Sigmoid colon (tissue), 7 donors: ENCODE measurements at places on chromosomes 6 and 20.

DNA sequence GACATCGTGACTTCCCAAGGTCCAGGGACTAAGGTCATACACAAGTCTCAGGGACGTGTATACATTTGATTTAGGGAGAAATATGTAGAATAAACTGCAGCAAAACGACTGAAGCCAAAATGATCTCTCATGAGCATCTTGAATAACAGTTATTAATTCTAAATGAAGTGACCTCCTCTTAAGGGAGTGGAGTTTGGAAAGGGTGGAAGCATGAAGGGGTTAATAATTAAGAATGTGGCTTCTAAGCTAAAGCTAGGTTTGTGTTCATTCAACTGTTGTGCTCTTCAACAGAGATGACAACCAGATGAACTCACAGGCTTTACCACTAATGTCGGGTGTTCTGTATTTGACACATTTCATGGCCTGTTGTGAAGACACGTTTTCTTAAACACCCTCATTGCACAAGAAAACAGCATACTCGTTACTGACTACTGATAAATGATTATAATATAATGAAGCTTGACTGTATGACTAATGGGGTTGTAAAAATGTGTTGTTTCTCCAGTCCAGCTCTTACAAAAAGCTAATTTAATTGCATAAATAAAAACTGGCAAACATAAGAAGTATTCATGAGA, 1.5 kb downstream of the PPP1R14C start:
- DNase-seq, result no peak

DNA sequence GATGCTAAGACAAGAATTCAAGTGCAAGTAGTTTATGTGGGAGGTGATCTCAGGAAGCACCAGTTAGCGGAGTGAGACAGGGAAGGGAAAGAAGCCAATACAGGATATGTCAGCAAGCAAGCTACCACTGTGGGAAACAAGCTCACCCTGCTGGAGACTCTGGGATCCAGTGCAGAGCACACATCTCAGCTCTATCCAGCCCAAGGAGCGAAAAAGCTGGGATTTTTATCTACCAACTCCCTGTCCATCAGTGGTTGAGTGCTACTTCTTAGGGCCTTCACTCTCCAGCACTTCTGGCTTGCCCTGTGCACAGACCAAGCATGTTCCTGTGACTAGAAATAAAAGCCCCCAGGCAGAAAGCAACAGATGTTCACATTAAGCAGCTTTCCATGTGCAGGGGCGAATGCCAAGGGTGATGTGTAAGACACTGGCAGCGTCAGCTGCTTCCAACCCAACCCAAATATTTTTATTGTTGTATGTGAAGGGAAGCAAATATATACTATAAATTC, 10.8 kb upstream of the RNF24 start:
- peak; percentile 73 for DNase-seq

- no peak for DNase-seq
Measured at GRCh38 chr20:13420625-13421024, 199.6 kb downstream of the ISM1 start.

DNA sequence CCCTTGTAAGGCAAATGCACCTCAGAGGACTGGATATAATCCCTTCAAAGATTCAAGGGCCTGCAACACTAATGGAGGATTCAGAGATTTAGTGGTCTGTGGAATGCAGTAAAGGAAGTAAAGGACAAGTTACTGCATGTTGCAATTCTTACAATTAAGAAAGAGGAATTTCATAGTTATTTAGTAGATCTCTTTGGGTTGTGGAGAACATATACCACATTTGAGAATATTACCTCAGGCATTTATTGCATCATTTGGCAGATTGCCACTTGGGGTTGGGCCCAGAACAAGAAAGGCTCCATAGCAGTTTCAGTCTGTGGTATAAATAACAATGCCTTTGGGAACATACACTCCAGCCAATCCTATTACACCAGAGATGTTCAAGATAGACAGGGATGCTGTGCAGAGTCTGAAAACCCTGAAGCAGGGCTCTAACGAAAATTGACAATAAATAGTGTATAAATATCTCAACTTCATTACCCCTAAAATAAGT, 20.9 kb upstream of the EPM2A start:
- DNase-seq, result no peak

DNA sequence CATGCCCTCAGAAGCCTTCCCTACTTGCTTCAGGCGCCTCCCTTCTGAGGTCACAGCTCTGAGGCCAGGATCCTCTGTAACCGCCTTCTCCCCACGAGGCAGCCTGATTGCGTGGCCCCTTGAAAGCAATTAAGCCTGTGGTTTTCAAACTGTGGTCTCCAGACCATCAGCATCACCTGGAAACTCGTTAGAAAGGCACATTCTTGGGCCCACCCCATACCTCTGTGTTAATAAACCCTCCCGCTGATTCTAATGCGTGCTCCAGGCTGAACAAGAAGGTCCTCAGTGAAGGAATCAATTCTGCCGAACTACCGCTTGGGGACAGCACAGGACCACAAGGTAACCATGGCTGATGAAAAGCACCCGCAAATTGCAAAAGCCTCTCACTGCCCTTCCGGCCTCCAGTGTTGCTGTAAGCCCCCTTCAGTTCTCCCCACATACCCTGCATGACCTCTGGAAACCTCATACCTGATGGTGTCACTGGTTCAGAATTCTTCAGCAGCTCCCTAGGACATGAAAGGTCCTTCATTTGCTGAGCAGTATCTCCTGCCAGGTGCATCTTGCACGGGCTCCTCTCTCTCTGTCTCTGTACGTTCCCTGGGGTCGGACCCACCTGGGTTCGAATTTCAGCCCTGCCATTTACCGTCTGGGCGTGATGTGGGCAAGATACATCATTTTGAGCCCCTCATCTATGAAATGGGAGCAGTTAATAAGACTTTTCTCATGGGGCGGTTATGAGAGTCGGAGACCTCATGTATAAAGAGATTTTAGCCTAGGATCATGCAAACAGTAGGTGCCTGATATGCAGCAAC, 93.3 kb upstream of the RNF24 start:
- DNase-seq, result peak; percentile 79

- no peak for DNase-seq
Measured at GRCh38 chr6:150236544-150236943, 93.7 kb downstream of the PPP1R14C start.

DNA sequence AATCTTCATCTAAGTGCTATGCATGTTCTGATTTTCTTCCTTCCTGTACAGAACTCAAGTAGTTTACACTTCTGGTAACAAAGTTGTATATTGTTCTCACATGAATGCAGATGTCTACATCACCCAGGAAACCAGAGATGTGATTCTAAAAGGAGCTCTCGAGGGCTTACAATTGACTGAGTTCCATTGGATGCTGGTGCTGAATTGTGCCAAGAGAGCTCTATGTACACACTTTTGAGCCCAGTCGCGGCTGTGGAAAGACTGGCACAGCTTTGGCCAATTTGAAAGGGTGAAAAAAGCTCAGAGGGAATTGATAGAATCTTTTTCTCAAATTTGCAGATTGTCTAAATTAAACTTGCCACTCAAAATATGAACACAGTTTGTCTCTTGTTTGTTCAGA, 340.7 kb downstream of the LMBRD1 start:
- DNase-seq, result no peak
